NCI-H510A (cell line): ENCODE measurements at places on chromosomes 12 and 14.

DNA sequence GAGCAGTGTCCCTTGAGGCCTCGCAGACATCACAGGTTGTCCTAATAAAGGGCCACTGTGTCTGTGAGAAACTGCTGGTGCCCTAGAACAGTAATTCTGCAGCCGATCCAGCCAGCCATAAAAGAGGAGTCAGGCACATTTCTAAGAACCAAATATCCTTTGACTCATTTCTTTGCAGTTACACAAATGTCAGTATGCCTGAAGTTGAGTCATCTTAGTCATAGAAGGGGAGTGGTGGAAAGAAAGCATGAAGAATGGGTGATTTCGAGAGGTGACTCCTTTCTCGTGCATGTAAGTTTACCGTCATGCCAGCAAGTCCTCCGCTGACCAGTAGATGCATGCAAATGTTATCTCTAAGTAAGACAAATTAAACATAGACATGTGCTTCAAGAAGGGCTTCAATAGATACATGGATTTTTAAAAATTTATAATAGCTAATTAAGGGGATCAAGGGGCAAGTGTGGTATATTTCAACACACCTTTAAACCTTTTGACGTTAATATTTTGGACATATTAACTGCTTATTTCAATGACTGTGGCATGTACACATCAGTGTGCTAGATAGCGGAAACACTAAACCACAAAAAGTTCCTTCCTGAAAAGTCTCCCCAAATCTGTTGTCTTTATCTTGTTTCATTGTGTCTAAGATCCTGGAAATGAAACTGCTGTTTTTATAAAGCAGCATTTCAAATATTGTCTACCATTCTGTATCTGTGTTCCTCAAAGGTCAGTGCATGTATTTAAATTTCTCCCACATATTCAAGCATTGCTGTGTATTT, 497.4 kb downstream of the NPAS3 start:
- no peak for DNase-seq

DNA sequence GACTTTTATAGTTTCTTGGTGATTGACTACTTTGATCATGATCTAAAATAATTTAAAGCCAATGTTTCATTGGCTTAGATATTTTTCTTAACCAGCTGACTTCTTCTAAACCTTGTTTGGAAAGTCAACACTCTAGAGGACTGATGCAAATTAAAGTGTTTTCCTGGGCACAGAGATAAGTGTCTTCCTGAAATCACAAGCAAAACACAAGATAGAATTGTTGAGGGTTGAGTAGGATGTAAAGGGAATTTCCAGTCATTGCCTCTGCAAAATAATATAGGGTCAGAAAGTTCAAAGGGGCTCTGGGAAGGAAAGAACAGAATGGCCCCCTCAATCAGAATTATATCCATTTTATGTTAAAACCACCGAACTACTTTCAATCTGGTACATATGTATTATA, 156.3 kb upstream of the LRIG3 start:
- no peak for DNase-seq

- DNase-seq, result no peak
These were observed 13.9 kb upstream of the CACNA2D4 start for GRCh38 chr12:1932264-1932777.

DNA sequence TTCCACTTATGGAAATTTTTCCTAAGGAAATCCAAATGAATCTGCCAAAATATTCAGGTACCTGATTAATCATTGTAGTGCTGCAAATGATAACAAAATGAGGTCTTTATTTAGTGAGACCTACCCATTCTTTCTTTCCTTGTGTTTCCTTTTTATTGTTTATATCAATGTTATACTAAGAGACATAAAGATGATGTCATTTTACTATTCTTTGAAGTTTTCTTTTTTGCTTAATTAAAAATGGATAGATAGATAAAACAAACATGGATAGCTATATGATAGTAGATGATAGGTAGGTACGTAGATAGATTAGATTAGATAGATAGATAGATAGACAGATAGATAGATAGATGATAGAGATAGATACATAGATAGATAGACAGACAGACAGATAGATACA, 669.5 kb upstream of the TBX3 start:
- DNase-seq, result no peak

- DNase-seq, result no peak
These were observed 61.2 kb upstream of the GRIP1 start for GRCh38 chr12:66739940-66740651.

DNA sequence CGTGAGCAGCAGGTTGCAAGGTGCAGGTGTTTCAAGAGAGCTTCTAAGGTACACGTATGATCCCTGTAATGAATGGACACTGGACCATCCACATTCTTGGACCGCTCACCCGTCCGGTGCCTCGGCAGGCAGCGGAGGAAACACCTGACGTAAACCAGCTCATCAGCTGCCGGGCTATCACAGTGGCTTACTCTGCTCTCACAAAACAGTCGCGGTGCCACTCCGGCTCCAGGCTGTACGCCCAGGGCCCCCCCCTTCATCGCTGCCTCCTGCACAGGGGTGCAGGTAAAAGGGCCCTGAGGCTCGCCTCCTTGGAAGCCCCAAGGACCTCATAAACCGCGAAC, 436 bp downstream of the VPS33A start:
- DNase-seq, result no peak

- DNase-seq, result no peak
These were observed 44.6 kb upstream of the PTCSC3 start for GRCh38 chr14:36221112-36221511.

- no peak for DNase-seq
These were observed 5.9 kb upstream of the CCDC197 start for GRCh38 chr14:93991212-93991611.

- peak; percentile 73 for DNase-seq
These were observed at the start of gene KLHDC1 for GRCh38 chr14:49692811-49693734. Gene KLHDC1, plus strand, starts transcription at chr14:49693120. Its CDS starts 75 bp downstream, at chr14:49693195.

- DNase-seq, result peak; percentile 78
These were observed 304.1 kb downstream of the ACSS3 start for GRCh38 chr12:81381951-81382350.

DNA sequence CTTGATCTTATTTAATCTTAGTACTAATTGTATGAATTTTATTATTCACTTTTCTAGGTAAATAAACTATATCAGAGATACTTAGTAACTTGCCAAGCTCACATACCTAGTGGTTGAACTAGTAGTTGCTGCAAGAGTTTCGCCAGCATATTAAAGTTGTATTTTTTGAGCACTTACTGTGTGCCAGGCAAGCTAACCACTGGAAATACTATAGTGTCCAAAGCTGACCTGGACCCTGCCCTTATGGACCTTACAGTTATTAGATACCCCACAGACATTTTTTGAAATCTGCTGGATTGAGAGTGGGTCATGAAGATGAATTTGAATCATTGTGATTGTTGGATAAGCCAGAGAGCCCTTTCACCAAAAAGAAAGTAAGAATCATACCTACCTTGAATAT, 125.0 kb downstream of the RAD51B start:
- no peak for DNase-seq

DNA sequence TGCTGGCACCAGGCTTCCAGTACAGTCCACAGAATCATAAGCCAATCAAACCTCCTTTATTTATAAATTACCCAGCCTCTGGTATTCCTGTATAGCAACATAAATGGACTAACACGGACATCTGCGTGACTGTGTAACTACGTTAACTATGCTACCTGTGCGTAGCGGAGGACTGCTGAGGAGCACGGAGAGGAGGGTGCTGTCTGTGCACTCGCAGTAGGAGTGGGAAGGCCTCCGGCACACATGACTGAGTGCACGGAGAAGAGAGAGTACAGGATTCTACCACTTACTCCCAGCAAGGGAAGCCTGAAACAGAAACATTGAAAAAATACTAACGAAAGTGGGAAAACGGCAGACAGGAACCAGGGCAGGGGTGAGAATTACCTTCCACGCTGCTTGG, 22.9 kb downstream of the RAD52 start:
- DNase-seq, result no peak

DNA sequence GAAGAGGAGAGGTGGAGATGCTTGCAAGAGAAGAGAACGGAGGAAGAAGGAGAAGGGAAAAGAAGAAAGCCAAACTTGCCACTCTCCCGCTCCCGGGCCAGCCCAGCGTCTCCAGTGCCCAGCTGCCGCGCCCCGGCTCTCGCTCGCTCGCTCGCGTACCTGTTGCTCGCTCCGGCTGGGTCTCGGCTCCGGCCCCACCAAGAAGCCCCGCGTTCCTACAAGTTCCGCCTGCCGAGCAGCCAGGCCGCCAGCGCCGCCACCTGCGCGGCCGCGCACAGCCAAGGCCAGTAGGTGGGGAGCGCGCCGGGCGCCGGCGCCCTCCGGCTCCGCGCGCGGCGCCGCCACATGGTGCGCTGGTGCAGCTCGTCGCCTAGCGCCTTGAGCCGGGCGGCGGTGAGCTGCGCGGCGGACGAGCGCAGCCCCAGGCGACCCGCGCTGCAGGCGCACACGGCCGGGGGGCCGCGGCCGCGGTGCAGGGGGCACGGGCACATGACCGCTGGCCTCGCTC, 370 bp downstream of the HRK start:
- DNase-seq, result peak; percentile 77

- peak; percentile 20 for DNase-seq
These were observed 21.9 kb upstream of the IFT81 start for GRCh38 chr12:110102255-110102654.

- no peak for DNase-seq
These were observed 3.7 kb upstream of the PNMA1 start for GRCh38 chr14:73717711-73718417.

DNA sequence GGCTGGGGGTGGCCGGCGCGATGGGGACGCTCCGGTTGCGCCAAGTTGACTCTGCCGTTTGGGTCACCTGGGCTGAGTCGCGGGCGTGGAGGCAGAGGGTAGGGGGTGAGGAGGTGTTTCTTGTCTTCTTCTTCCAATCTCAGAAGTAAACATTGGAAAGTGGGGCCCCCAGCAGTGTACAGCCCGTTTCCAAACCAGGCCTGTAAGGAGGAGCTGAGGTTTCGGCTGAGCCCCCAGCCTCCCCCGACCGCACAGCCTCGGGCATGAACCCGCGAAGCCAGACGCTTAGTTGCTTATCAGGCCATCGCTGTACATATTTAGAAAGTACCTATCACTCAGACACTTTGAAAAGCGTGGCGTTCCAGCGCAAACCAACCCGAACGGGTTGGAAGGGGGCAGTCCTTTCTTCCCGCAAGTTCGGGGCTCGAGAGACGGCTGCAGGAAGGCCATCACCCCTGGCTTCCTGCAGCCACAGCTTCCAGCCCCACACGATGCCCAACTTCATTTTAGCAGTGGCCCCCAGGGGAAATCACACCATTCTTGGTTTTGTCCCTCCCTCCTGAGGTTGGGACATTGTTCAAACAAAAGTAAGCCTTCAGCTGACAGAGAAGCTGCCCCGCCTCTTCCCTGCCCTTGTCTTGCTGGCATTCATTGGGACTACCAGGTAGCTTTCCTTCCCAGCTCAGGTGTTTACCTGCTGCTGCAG, 164.1 kb downstream of the ZFP36L1 start:
- no peak for DNase-seq

DNA sequence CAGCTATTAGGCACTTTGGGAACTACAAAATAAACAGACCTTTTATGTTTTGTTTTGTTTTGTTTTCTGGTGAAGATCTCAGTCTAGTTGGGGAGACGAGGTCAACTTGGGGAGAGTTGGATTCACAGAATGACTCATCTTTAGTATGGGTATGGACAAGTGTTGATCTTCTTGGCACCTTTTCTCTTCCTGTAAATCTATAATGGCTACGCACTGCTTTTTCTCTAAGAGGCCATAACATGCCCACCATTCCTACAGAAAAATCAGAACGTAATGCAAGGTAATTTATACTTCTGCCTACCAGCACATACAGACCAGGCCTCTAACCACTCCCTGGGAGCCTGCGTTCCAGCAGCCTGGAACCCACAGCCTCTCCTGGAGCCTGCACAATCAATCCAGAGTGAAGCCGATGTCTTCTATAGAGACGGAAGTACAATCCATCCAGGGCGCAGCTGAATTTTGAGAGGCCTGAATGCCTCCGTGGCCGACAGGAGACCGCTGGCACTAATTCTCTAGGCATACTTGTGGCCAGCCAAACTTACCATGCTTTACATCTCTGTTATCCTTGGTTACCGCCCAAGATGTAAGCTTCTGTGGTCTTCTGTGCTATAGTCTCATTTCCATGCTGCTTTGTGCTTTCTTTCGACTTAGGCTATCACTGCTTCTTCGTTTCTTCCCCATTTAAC, 717 bp downstream of the PPHLN1 start:
- no peak for DNase-seq

- peak; percentile 88 for DNase-seq
These were observed 81.0 kb downstream of the ETV6 start for GRCh38 chr12:11730299-11731041.

DNA sequence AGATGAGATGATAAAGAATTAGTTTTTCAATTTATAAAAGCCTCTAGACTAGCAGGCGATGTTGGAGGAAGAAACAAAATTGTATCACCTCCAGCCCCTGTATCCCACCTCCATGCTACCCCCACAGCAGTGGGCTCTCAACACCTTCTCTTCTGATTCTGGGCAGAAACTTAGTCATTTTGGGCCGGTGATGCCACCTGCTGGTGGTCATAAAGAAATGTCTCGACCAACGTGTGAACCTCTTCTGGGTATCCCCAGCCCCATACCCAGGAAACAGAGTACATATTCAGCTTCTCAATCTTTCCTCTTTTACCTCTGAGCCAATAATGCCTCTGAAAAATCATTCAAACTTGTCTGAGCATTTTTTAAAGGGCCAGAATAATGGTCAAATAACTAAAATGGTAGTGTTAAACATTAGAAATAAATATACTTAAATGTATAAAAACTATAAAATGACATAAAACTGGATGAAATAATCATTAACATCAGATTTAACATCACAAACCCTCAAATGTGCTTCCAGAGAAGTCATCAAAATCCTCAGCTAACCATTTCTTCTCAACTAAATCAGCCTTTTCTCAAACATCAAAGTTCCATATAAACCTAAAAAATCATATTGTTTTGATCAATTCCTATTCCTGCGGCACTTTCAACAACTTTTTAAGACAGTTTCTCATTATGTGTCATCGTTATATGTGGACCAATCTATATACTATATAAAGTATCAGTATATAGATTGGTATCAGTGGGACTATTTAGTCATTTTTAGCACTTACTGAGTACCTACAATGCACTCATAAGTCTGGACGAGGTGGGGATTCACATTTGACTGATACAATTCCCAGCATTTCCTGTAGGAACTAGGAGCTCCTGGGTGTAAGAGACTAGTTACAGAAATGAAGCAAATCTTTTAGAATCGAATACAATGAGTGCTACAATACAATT, 69.4 kb downstream of the ATXN2 start:
- peak; percentile 2 for DNase-seq

DNA sequence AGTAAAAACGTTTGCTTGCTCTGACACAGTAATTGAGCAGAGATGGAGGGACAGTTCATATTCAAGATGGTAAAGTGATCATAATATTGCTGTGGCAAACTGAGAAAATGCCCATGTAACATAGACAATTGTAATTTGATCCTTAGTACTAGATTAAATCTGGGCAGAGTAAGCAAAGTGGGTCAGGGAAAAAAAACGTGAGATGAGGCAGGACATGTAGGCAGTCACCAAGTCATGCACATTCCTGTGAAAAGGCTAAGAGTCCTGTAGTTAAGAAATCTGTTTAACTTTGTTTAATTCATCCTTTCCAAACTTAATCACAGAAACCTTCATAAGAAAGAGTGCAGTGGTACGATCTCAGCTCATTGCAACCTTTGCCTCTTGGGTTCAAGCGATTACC, 16.1 kb downstream of the BTBD7 start:
- no peak for DNase-seq
